Mesangial cell (primary cell): ENCODE measurements at places on chromosomes 12 and 14. TPM values are rescaled to one million over a fixed set of nuclear protein-coding genes. Genes with fewer than 3 reads are reported as not detected.

The LRRC10 gene
- total RNA-seq = not detected in 2 replicates

The FOXG1 gene
- total RNA-seq = not detected in 2 replicates

The YAF2 gene
- 5.2 and 6.5 TPM in 2 replicates for total RNA-seq

The TTC9 gene
- 4.9 and 6.5 TPM in 2 replicates for total RNA-seq

The TBX5 gene
- total RNA-seq = not detected in 2 replicates

The CFAP73 gene
- total RNA-seq = not detected in 2 replicates

The C1QL4 gene
- total RNA-seq = 0.13 and 0.16 TPM in 2 replicates

The ZBTB42 gene
- total RNA-seq = 2.8 and 12.7 TPM in 2 replicates

The AACS gene
- 32.7 and 36.3 TPM in 2 replicates for total RNA-seq

The BCAT1 gene
- total RNA-seq = 60.5 and 63.4 TPM in 2 replicates

The TGM1 gene
- total RNA-seq = 0.65 and 0.89 TPM in 2 replicates

The BIN2 gene
- total RNA-seq = not detected in 2 replicates

The PLEKHH1 gene
- total RNA-seq = 3.1 and 10.6 TPM in 2 replicates

The HSPB8 gene
- 25.1 and 69.8 TPM in 2 replicates for total RNA-seq

The PPP1R36 gene
- 0.25 and 0.33 TPM in 2 replicates for total RNA-seq

The NTS gene
- total RNA-seq = not detected in 2 replicates

The LRRC43 gene
- 0.49 and 3.7 TPM in 2 replicates for total RNA-seq

The MANSC4 gene
- not detected in 2 replicates for total RNA-seq

The CLEC12A gene
- not detected in 2 replicates for total RNA-seq

The SMIM41 gene
- total RNA-seq = not detected in 2 replicates

The KRT79 gene
- total RNA-seq = 0.16 TPM in 1 of 2 replicates, not detected in the other

The FICD gene
- 3.4 and 4.7 TPM in 2 replicates for total RNA-seq

The NFE2 gene
- total RNA-seq = 0.63 TPM in 1 of 2 replicates, not detected in the other

The CIDEB gene
- total RNA-seq = 1.1 and 1.3 TPM in 2 replicates

The SART3 gene
- total RNA-seq = 23.6 and 34.2 TPM in 2 replicates

The HNRNPA1 gene
- 330 and 435 TPM in 2 replicates for total RNA-seq

The APOF gene
- not detected in 2 replicates for total RNA-seq

The GPR84 gene
- total RNA-seq = not detected in 2 replicates

The MAP3K9 gene
- 9.8 and 13.7 TPM in 2 replicates for total RNA-seq
